CD4-positive, alpha-beta T cell treated with Interleukin-17A for 4 hours (primary cell): ENCODE measurements at places on chromosomes 6 and 20.

GRCh38 chr6:65186826-65187225 is 520.2 kb downstream of the EYS start:
- DNase-seq, result no peak

DNA sequence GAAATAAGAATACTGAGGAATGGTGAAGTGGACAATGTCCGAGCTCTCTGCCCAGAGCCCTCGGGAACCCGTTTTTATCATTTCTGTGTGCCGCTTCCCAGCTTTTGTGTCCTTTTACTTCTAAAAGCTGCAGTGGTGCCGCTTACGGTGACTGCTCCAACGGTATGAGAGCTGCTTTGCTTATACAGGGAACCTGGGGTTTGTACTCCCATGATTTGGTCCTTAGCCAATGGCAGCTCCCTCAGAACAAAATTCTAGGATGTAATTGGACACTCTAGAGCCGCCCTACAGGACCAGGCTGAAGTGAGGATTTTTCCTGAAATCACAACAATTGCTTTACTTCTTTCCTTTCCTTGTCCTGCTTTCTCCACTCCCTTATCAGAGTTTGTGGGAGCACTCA is 24.2 kb upstream of the PCSK2 start:
- no peak for DNase-seq

- DNase-seq, result no peak
These were observed 66.9 kb downstream of the FAXC start for GRCh38 chr6:99282479-99283062.

DNA sequence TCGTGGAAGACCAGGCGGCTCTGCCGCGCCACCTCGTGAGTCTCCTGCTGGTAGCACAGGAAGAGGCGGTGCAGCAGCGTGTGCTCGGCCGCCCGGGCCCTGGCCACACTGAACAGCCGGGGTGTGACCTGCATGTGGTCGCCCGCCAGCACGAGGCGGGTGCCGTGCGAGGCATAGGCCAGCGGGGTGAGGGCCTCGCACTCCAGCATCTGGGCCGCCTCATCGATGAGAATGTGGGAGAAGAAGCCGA is 7.0 kb downstream of the HELZ2 start:
- no peak for DNase-seq

DNA sequence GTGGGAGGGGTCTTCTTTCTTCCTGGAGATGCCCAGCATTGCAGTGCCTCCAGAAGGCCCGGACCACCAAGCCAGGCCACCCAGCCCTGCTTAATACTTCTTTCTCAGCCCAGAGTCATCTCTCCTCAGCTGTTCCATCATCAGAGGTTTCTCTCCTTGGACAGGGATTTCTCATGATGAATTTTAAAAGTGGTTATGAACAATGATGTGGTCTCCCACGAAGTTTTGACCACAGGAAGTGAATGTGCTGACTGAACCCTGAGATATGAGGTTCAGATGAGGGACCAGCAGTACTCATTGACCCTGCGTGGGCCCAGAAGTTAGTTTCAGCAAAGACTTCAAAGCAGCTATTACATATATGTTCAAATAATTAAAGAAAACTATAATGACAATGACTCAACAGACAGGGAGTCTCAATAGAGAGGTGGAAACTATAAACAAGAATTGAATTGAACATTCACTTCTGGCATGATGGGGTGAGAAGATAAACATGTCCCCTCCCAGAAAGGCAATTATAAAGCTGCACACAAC is 114.5 kb upstream of the SLC22A16 start:
- DNase-seq, result no peak
